ENCODE measurements at places on chromosomes 11 and 22.

DNA sequence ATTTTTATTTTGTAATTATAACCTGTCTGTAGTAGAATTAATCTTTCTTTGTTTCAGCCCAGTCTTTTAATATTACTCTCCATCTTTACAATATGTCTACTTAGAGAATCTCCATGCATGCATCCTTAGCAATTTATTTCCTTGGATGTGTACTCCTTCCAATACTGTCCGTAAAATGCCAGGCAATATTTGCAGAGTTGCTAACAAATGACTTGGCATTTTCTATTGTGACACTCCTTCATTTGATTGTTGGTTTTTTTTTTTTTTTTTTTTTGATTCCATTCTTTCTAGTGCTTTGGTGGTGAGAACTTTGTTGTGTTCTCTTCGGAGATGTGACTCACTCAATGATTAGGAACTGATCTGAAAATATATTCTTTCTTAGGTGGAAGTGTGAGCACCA, 220.3 kb downstream of the CNTN5 start:
- no peak for DNase-seq

DNA sequence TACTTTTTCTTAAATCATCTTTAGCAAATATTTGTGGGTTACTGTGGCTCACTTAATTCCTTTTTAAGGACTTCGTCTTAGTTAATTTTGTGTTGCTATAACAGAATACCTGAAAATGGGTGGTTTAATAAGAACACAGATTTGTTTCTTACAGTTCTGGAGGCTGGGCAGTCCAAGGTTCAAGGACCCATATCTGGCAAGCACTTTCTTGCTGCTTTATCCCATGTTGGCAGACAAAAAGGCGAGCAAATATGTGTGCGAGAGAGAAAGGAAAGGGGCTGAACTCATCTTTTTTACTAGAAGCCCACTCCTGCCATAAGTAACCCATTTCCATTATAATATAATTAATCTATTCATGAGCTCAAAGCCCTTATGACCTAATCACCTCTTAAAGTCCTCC, 246.2 kb downstream of the GRM5 start:
- DNase-seq: no peak

DNA sequence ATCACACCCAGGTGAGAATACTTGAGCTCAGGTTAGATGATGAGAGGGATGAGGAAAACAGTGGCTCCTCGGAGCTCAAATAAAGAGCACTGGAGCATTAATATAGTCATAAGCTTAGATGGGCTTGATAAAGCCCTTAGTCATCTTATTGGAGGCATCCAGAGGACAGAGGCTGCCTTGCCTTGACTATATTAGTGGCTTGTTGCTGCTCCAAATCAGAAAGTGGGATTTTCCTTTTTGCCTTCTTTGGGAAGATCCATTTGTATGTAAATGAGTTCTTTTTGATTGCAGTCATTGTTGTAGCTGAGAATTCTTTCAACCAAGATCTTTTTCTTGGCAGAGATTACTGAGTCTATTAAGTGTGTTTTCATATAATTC, 18.9 kb downstream of the ADM start:
- no peak for DNase-seq

DNA sequence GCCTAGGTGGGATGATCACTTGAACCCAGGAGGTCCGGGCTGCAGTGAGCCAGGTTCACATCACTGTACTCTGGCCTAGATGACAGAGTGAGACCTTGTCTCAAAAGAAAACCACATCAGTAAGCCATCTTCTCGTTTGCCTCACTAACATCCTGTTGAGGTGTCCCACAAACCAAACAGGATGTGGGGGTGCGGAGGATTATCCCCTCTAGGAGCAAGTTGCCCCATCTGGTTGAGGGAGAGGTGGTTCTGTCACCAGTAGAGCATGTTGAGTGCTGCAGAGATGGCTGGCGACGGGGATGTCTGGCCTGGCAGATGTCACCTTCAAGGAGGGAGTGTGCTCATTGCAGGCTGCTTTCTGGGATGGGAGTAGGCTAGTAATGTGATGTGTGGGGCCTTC, 72.4 kb downstream of the ZNRF3 start:
- DNase-seq: no peak

DNA sequence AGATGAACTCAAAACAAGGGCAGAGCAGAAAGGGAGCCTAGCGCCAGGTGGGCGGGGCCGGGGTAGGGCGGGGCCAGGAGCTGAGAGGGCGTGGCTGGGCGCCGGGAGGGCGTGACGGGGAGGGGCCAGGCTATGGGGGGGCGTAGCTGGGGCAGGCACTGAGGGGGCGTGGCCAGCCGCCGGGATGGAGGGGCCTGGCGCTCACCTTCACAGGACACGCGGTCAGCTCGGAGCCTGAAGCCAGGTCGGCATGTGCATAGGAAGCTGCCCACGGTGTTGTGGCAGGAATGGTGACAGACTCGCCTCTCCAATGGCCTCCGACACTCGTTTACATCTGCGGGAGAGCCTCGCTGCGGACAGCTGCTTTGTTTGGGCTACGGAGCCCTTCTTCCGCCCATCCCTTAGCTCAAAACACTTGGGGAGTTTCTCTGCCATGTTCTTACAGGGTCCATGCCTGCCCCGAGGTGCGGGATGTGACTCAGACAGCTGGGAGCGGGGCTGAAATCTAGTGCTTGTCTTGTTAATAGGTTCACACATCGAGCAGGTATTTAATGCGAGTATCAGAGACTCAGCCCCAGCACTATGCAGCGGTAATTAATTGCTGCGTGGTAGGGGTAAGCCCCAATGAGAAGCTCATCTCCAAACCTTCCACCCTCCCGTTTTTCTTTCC, 13.4 kb downstream of the VWCE start:
- peak; percentile 59 for DNase-seq
